Stomach (tissue), 19 donors: ENCODE measurements at places on chromosomes 13 and 19. TPM values are rescaled to one million over a fixed set of nuclear protein-coding genes. Genes with fewer than 3 reads are reported as not detected.

DNA sequence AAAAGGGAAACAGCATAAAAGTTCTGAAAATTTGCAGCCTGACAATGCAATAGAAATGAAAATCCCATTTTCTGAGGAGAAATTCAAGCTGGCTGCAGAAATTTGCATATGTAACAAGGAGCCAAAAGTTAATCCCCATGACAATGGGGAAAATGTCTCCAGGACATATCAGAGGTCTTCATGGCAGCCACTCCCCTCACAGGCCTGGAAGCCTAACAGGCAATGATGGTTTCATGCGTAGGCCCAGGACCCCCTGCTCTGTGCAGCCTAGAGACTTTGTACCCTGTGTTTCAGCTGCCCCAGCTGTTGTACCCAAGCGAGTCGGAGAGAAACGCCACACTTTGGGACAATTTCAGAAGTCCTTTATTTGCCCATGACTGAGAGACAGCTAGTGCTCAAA, 701.3 kb upstream of the KLHL1 start:
- no peak for DNase-seq

Gene JOSD2
- total RNA-seq = 9.9 TPM

Gene NALCN
- not detected for total RNA-seq

Gene ADGRE1
- 5.8 TPM for total RNA-seq
